B cell (primary cell): ENCODE measurements at places on chromosomes 16 and 17. TPM values are rescaled to one million over a fixed set of nuclear protein-coding genes. Genes with fewer than 3 reads are reported as not detected.

ST6GALNAC2 gene
- 2.7 TPM in 2 replicates for total RNA-seq

KIF19 gene
- total RNA-seq, result not detected in 2 replicates

RAP1GAP2 gene
- 13.4 and 14.9 TPM in 2 replicates for total RNA-seq

MEOX1 gene
- not detected in 2 replicates for total RNA-seq

PTX4 gene
- 0.22 TPM in 1 of 2 replicates, not detected in the other for total RNA-seq

WNK4 gene
- total RNA-seq, result 0.12 and 0.44 TPM in 2 replicates

CCDC200 gene
- 0.74 TPM in 1 of 2 replicates, not detected in the other for total RNA-seq

CNEP1R1 gene
- total RNA-seq, result 32.9 and 36.9 TPM in 2 replicates

HSD17B2 gene
- not detected in 2 replicates for total RNA-seq

QRICH2 gene
- total RNA-seq, result 4.2 and 4.4 TPM in 2 replicates
